HCT116 (cell line): ENCODE measurements at places on chromosomes 7 and 10.
A peak's percentile ranks its signal among the peaks of the same experiment; 100 is the strongest.

- H3K4me1 ChIP-seq: peaks cover 8% of the 10 kb centered on the region
Observed at GRCh38 chr7:105228555-105228954, 160.2 kb downstream of the SRPK2 start.

- no peaks in the 10 kb centered on the region for H3K36me3 ChIP-seq
- no peak overlapping the region for H3K27ac ChIP-seq
- DNase-seq: no peak
- peaks cover 46% of the 10 kb centered on the region for H3K4me1 ChIP-seq
Observed at GRCh38 chr10:110405380-110405779, 92.3 kb upstream of the DUSP5 start.

DNA sequence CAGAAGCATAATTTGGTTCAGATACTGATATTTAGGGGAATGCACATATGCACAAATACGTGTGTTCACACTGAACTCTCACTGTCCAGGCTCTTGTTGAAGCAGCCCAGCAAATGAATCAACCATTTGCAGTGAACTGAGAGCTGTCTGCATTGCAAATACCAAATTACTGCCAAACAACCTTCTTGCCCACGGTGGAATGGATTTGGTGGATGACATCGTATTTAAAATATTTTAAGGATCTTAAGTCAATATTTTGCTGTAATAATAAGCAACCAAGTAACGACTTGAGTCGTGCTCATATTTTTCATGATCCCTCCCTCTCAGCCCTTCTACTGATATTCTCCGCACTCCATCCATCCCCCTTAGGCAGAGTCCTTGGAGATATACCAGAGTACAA, 107.9 kb upstream of the FEZF1 start:
- no peak for DNase-seq
- H3K36me3 ChIP-seq: no peaks in the 10 kb centered on the region
- no peak overlapping the region for H3K27ac ChIP-seq
- H3K27me3 ChIP-seq: no peaks in the 10 kb centered on the region
- no peak overlapping the region for H3K4me3 ChIP-seq

DNA sequence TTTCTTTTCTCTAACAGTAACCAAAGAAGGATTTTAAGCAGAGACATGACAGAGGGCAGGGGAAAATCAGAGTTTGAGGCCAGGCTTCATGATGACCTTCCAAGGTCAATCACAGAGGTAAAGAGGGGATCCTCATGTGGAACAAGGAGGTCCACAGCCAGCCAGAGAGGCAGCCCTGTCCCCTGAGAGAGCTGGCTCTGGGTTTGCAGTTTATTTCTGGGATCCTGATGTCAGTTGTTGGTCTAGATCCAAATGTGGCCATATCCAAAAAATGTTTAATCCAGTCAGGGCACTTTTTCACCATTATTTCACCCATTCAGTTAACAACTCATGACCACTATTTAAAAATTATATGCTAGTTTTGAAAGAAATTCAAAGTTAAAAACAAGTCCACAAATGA, 45.6 kb downstream of the GPR141 start:
- no peak overlapping the region for H3K4me3 ChIP-seq
- H3K36me3 ChIP-seq: no peaks in the 10 kb centered on the region
- no peak overlapping the region for H3K27ac ChIP-seq
- H3K4me1 ChIP-seq: no peaks in the 10 kb centered on the region
- peaks cover 15% of the 10 kb centered on the region; the same call in 1 of the 2 replicates for H3K27me3 ChIP-seq

GRCh38 chr7:156305351-156305750, 335.2 kb upstream of the RNF32 start:
- H3K36me3 ChIP-seq: no peaks in the 10 kb centered on the region
- peaks cover 6% of the 10 kb centered on the region; the same call in 1 of the 2 replicates for H3K27me3 ChIP-seq
- no peak overlapping the region for H3K4me3 ChIP-seq
- DNase-seq: no peak
- H3K4me1 ChIP-seq: no peaks in the 10 kb centered on the region
- no peak overlapping the region for H3K27ac ChIP-seq

DNA sequence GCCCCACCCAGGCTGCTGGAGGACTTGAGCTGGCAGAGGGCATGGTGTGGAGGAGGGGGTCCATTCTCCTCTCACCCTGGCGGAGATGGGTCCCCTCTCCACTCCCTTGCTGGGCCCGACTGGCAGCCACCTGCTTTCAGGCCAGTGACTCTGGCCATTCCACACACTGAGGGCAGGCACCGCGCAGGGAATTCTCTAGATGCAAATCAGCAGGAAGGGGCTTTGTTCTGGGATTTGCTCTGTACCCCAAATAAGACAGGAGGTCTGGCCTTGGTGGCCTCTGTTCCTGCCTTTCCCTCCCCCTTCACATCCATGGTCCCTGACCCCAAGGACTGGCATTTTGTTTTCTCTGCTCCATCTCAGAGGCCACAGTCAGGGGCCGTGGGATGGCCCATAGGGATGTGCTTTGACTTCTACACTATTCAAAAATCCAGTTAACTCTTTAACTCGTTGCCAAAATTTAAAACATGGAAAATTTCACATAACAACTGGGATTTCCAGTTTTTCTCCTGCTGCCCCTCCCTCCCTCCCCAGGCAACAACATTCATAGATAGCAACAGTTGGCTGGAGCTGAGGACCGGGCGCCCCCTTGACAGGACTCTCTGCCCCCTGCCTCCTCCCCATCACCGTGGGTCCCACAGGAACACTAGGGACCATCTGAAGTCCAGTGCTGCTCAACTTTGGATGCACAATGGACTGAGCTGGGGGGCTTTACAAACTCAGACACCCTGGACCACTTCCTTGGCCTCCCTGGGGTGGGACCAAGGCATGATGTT, 33.9 kb downstream of the PPIF start:
- no peaks in the 10 kb centered on the region for H3K36me3 ChIP-seq
- no peak overlapping the region for H3K27ac ChIP-seq
- no peaks in the 10 kb centered on the region for H3K27me3 ChIP-seq
- no peaks in the 10 kb centered on the region for H3K4me1 ChIP-seq

GRCh38 chr7:32357535-32358277, 132.5 kb downstream of the LSM5 start:
- H3K27me3 ChIP-seq: peaks cover 78% of the 10 kb centered on the region
- peak; percentile 8 for DNase-seq
- H3K36me3 ChIP-seq: no peaks in the 10 kb centered on the region

DNA sequence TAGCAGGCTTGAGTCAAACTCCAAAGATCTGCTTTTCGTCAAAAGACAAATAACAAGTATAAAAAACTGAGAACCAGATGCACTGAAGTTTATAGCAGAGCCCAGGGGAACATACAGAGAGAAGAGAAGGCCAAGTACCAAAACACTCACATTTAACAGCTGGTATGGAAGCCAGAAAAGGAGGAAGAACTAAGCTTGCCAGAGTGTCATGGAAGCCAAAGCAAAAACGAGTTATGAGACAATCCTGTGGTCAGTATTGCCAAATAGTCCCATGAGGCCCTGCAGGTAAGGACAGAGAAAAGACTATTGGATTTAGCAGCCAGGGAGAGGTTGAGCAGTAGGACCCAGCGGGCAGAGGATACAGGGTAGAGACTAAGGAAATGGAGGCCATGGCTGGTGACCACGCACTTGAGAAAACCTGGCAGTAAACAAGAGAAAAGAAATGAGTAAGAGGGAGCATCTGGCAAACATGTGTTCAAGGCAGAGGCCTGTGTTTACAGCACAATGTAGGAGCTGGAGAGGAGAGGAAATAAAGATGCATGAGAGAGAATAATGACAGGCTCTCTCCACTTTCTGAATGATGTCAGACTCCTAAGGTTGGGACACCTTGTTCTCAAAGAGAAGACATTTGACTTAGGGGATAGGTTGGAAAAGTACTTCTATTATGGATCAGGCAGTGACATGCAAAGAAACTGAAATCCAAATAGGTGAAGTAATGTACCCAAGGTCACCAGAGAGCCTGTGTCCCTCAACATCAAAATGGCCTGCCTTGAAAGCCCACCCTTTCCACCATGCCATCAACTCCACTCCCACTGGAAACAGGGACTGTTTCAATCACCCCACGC, 9.1 kb downstream of the CREB3L2 start:
- no peaks in the 10 kb centered on the region for H3K36me3 ChIP-seq
- no peak overlapping the region for H3K4me3 ChIP-seq
- no peak overlapping the region for H3K27ac ChIP-seq
- H3K4me1 ChIP-seq: no peaks in the 10 kb centered on the region

GRCh38 chr7:1176891-1177373, 16.9 kb upstream of the ZFAND2A start:
- peaks cover 18% of the 10 kb centered on the region for H3K4me1 ChIP-seq
- peak; percentile 72 for DNase-seq
- H3K27me3 ChIP-seq: no peaks in the 10 kb centered on the region
- no peaks in the 10 kb centered on the region for H3K36me3 ChIP-seq

GRCh38 chr7:99837649-99838361, 10.0 kb downstream of the CYP3A43 start:
- H3K4me3 ChIP-seq: no peak overlapping the region
- no peak for DNase-seq
- H3K27me3 ChIP-seq: peaks cover 3% of the 10 kb centered on the region; the same call in 1 of the 2 replicates
- H3K27ac ChIP-seq: no peak overlapping the region
- H3K4me1 ChIP-seq: no peaks in the 10 kb centered on the region

GRCh38 chr10:106857213-106857612, 307.3 kb downstream of the SORCS1 start:
- no peaks in the 10 kb centered on the region for H3K27me3 ChIP-seq
- H3K36me3 ChIP-seq: no peaks in the 10 kb centered on the region
- no peak overlapping the region for H3K4me3 ChIP-seq
- no peak overlapping the region for H3K27ac ChIP-seq

DNA sequence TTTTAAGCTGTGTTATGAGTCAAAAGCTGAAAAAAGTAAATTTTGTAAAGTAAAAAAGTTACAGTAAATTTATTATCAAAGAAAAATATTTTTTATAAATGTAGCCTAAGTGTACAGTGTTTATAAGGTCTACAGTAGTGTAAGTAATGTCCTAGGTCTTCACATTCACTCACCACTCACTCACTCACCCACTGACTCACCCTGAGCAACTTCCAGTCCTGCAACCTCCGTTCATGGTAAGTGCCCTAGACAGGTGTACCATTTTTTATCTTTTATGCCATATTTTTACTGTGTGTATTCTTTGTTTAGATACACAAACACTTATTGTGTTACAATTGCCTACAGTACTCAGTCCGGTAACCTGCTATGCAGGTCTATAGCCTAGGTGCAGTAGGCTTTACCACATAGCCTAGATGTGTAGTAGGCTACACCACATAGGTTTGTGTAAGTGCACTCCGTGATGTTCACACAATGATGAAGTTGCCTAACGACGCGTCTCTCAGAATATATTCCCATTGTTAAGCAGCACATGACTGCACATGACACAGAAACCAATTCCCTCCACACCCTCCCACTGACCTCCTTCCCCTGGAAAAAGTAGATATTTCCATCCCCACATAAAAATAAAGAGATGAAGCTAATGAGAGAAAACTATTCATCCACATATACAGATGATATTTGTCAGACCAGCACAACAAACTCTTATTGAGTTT, 44.8 kb upstream of the FGL2 start:
- no peak overlapping the region for H3K4me3 ChIP-seq
- no peaks in the 10 kb centered on the region for H3K4me1 ChIP-seq
- H3K36me3 ChIP-seq: no peaks in the 10 kb centered on the region
- no peaks in the 10 kb centered on the region for H3K27me3 ChIP-seq
- no peak for DNase-seq

GRCh38 chr10:42637648-42638054, 719 bp downstream of the ZNF33B start:
- H3K4me1 ChIP-seq: peaks cover 10% of the 10 kb centered on the region
- H3K27me3 ChIP-seq: no peaks in the 10 kb centered on the region
- peak overlapping the region; percentile 78 for H3K27ac ChIP-seq
- H3K36me3 ChIP-seq: 0 out of 2 replicates have a peak, but pooled peaks cover 3% of the 10 kb centered on the region
- no peak for DNase-seq

DNA sequence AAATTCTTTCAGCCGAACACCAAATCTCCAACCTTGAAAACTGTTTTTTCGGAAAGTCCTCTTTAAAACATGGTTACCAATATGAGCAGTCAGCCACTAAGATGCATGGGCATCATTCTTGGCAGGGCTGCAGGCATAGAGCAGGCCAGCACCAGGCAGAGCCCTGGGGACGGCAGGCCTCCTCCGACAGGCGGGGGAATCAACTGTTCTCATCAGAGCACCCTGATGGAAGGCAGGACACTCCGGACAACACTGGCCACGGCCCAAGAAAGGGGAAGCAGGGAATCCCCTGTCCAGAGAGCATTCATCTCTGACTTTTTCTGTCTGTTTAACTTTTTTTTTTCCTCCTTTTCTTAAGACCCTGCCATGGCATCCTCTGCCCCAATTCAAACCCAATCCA, 1.4 kb upstream of the NOS3 start:
- DNase-seq: no peak
- H3K4me3 ChIP-seq: no peak overlapping the region
- no peaks in the 10 kb centered on the region for H3K27me3 ChIP-seq
- no peaks in the 10 kb centered on the region for H3K36me3 ChIP-seq
- H3K27ac ChIP-seq: no peak overlapping the region
- peaks cover 25% of the 10 kb centered on the region for H3K4me1 ChIP-seq

GRCh38 chr10:3512263-3512662, 272.7 kb downstream of the KLF6 start:
- no peak overlapping the region for H3K4me3 ChIP-seq
- H3K4me1 ChIP-seq: peaks cover 3% of the 10 kb centered on the region; the same call in 1 of the 2 replicates
- no peak overlapping the region for H3K27ac ChIP-seq
- no peaks in the 10 kb centered on the region for H3K27me3 ChIP-seq
- no peak for DNase-seq

- H3K4me1 ChIP-seq: no peaks in the 10 kb centered on the region
- no peak overlapping the region for H3K27ac ChIP-seq
- H3K27me3 ChIP-seq: peaks cover 14% of the 10 kb centered on the region; the same call in 1 of the 2 replicates
- no peak for DNase-seq
- H3K36me3 ChIP-seq: no peaks in the 10 kb centered on the region
Observed at GRCh38 chr7:39130857-39131526, 153.3 kb downstream of the POU6F2 start.

GRCh38 chr10:44046605-44047004, 338.3 kb downstream of the CXCL12 start:
- H3K27ac ChIP-seq: no peak overlapping the region
- no peaks in the 10 kb centered on the region for H3K36me3 ChIP-seq
- H3K4me1 ChIP-seq: no peaks in the 10 kb centered on the region
- peaks cover 40% of the 10 kb centered on the region for H3K27me3 ChIP-seq

- H3K27me3 ChIP-seq: no peaks in the 10 kb centered on the region
- no peak for DNase-seq
- H3K27ac ChIP-seq: no peak overlapping the region
- H3K4me3 ChIP-seq: no peak overlapping the region
Observed at GRCh38 chr7:141884539-141885225, 31.5 kb upstream of the OR9A4 start.

GRCh38 chr7:66627151-66627681, 1.5 kb upstream of the KCTD7 start:
- no peak overlapping the region for H3K4me3 ChIP-seq
- DNase-seq: no peak
- H3K4me1 ChIP-seq: peaks cover 14% of the 10 kb centered on the region
- H3K27me3 ChIP-seq: no peaks in the 10 kb centered on the region
- H3K27ac ChIP-seq: no peak overlapping the region

DNA sequence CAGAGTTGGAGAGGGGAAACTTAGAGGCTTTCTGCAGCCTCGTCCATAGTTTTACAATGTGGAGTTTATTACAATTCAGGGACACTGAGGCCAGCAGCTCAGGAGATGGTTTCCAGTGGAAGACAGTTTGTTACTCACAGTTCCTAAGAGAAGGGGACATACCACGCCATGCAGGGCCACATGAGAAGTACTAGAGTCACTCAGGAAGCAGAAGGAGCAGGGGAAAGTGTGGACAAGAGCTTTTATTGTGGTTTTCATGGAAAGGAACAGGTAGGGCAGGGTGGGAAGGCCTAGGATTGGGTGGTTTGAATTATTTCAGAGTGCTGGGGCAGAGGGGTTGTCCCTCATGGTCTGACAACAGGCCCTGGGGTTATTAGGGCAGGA, 292.1 kb upstream of the IGFBP3 start:
- no peaks in the 10 kb centered on the region for H3K4me1 ChIP-seq
- no peak overlapping the region for H3K4me3 ChIP-seq
- H3K27ac ChIP-seq: no peak overlapping the region
- DNase-seq: no peak
- H3K27me3 ChIP-seq: no peaks in the 10 kb centered on the region
